ENCODE measurements at places on chromosomes 6 and 20.

GRCh38 chr6:154542747-154543146 is 32.3 kb upstream of the CNKSR3 start:
- DNase-seq = no peak

DNA sequence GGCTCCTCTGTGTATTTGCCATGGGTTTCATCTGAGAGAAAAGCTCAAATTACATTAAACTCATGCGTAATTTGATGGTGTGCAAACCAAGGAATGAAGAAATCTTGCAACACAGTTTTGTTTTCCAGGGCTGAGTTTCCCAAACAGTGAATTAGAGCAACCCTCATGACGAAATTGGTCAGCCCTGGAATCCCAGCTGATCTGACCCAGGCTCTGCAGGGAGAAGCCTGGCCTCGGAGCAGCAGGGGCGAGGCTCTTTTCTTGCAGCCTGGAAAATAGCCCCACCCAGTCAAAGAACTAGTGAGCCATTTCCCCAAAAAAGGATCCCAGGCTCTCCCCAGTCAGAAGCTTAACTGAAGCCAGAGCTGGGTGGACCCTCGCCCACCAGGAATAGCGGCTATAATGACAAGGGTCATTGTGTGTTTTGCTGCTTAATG is 107.3 kb upstream of the SNX9 start:
- peak; percentile 96 for DNase-seq

- DNase-seq = no peak
Observed at GRCh38 chr6:79686707-79687309, 55.7 kb downstream of the SH3BGRL2 start.

GRCh38 chr6:137846772-137847313 is 20.2 kb upstream of the TNFAIP3 start:
- DNase-seq = no peak

DNA sequence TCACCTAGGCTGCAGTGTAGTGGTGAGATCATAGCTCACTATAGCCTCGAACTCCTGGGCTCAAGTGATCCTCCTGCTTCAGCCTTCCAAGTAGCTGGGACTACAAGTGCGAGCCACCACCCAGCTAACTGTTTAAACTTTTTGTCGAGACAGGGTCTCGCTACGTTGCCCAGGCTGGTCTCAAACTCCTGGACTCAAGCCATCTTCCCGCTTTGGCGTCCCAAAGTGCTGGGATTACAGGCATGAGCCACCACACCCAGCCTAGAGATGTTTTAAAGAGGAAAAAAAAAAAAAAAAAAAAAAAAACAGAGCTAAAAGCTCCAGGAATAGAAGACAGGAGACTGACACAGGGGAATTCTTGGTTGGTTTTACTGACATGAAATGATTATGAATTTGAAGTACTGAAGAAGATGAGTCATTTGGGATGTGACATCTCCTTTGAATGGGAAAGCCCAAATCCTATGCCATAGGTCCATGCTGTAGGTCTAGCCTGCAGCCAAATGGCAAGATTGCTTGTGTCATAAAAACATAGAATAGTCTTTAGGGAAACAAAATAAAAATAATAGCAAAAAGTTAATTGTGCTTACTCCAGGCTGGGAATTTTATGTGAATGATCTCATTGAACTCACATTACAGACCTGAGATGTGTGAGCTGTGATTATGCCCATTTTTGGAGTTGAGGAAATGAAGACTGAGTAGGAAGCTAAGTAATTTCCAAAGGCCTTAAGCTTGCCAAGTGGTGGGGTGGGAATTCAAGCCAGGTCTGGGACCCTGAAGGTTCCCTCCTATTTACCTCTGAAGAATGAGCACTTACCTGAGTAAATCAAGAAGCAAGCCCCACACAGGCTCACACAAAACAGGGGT is 24.3 kb upstream of the NHSL1 start:
- no peak for DNase-seq

- DNase-seq = no peak
Observed at GRCh38 chr20:48892891-48893290, 28.6 kb upstream of the ARFGEF2 start.

DNA sequence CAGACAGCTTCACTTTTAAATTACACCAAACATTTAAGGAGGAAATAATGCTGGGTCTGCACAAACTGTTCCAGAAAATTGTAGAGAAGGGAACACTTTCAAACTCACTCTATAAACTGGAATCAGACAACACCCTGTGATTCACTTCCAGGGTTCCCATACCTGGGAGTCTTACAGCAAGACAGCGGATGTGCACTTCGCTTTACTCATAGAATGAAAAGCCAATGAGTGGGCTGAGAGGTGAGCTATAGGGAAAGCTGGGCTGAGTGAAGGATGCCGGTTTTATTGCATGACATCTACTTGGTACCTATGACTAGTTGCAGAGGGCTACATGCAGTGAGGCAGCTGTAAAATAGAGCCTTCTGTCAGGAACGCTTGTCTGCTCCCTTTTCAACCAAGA is 152.1 kb downstream of the FNDC1 start:
- DNase-seq = no peak

DNA sequence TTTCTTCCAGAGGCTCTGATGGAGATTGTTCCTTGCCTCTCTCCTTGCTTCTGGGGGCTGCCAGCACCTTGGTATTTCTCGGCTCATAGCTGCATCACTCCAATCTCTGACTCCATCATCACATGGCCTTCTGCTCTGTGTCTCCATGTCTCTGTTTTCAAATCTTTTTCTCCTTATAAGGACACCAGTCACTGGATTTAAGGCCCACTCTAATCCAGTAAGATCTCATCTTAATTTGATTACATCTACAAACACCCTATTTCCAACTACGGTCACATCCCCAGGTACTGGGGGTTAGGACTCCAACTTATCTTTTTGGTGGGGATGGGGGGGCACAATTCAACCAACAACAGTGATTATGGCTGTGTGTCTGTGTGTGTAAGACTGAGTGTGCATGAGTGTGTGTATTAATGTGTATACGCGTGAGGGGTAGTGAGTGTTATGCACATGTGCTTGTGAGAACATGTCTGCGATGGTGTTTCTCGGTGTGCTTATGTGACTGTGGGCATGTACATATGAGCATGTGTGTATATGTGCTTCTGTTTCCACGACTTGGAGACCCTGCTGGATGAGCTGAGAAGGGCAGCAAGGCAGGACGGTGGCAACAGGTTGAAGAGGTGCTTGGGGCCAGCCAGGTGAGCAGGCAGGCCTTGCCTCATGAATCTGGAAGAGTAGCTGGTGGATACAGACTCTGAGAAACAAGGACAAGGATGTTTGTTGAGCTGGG is 130.5 kb downstream of the MRPL14 start:
- no peak for DNase-seq

DNA sequence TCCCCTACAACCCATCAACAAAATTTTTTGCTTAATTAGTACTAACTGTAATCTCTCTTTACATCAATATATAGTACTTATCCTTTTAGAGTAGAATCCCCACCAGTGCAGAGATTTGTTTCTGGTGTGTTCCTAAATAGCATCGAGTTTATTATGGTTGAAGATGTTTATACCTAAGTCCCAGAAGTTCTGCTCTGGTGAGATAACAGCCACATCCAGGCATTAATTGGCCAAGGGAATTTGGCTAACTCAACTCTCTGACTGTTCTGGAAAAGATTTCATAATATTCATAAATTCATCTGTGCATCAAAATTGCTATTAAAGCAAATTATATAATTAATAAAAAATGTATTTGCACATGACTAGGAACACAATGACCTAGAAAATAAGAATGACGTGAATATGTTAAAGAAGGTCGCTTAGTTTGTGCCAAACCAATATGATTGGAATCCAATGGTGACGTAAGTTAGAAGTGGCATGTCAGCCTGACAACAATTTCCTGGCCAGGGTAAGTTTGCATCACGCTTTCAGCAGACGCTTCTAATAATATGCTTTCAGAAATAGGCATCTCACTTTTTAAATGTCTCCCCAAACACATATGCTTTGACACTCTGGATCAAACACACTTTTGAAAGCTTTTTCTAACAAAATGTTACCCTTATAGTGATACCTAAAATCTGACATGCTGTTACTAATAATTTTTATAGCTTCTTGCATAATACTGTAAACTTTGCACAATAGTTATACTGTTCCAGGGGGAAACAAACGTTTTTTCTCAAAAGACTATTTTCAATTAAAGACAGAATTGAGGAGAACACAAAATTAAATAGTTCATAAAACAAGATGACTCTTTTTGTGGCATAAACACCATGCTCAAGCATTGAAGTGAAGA is 236.7 kb downstream of the TENT5A start:
- no peak for DNase-seq

- DNase-seq = no peak
Observed at GRCh38 chr20:10675450-10675848, 1.6 kb upstream of the JAG1 start.

DNA sequence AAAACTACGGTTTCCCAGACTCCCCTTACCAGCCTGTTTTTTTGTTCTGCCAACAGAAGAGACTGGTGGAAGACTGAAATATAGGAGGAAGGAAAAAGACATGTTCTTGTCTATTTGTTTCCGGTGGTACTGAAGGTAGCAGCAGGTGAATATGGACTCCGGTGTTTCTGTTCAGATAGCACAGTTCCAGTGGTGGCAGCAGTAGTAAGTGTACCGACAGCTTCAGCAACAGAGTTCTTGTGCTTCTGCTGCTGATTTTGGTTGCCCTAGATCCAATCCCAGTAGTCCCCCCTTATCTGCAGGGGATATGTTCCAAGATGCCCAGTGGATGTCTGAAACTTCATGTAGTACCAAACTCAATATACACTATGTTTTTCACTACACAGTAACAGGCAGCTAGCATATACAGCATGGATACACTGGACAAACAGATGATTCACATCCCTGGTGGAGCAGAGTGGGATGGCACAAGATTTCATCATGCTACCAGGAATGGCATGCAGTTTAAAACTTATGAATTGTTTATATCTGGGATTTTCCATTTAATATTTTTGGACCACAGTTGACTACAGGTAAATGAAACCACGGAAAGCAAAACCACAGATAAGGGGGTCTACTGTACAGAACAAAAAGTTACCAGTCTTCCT is 301.8 kb downstream of the BTBD9 start:
- DNase-seq = peak; percentile 78

GRCh38 chr6:111628142-111628850 is 22.6 kb upstream of the TRAF3IP2 start:
- DNase-seq = no peak

GRCh38 chr6:65706436-65706835 is 590 bp downstream of the EYS start:
- no peak for DNase-seq

- peak; percentile 72 for DNase-seq
Observed at GRCh38 chr20:16423311-16424212, 149.7 kb downstream of the KIF16B start.

GRCh38 chr20:25042531-25043498 is 15.1 kb downstream of the ACSS1 start:
- DNase-seq = no peak

DNA sequence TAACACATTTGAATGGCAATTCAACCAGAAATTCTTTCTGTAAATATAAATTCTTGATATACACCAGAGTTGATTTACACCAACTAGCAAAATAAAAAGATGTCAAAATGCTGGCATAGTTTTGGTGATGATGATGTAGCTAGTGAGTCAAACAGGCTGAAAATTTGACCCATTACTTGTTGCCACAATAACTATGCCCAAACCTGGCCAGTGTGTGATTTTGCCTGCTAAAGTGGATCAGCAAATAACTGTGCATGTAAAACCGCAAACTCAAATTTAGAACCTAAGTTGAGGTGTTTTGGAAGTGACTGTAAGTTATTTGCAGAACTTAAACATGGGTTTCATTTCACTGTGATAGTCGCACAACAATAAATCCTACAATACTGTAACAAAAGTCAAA is 125.9 kb downstream of the KIF6 start:
- DNase-seq = no peak

DNA sequence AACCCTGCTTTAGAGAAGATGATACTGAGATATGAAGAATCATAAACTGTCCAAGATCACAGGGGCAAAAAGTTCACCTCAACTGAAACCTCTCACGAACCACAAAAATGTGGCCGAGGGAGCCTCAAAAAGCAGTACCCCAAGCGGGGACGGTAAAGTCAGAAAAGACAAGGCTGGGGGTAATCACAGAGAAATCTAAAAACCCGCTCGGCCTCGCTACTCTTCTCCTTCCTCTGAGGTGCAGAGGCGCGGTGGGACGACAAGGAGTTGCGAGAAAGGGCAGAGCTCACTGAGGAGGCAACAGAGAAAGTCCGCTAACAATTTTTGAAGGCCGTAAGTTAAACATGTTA is 356 bp upstream of the IRAK1BP1 start:
- no peak for DNase-seq

GRCh38 chr6:4687656-4687988 is 88.6 kb upstream of the CDYL start:
- no peak for DNase-seq

DNA sequence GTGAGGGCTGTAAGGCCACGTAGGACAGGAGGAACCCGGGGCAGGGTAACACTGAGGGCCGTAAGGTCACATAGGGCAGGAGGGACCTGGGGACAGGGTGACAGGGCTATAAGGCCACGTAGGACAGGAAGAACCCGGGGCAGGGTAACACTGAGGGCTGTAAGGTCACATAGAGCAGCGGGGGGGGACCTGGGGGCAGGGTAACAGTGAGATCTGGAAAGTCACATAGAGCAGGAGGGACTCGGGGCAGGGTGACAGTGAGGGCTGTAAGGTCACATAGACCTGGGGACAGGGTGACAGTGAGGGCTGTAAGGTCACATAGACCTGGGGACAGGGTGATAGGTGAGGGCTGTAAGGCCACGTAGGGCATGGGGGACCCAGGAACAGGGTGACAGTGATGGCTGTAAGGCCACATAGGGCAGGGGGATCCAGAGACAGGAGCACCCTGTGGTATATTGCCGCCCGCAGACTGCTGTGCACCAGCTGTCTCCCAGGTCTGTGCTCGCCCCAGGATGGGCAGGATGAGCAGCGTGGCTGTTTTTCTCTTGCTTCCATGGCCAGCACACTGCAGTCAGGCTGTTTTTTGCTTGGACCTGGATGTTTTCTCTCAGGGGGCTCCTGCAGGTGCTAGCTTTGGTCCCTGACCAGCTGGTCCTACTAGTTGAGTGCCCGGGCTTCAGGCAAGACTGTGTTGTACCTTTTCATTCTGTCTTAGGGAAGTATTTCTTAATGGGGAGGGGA is 55.7 kb downstream of the SYTL3 start:
- DNase-seq = no peak

- DNase-seq = no peak
Observed at GRCh38 chr20:15637950-15638754, 935.1 kb downstream of the KIF16B start.

DNA sequence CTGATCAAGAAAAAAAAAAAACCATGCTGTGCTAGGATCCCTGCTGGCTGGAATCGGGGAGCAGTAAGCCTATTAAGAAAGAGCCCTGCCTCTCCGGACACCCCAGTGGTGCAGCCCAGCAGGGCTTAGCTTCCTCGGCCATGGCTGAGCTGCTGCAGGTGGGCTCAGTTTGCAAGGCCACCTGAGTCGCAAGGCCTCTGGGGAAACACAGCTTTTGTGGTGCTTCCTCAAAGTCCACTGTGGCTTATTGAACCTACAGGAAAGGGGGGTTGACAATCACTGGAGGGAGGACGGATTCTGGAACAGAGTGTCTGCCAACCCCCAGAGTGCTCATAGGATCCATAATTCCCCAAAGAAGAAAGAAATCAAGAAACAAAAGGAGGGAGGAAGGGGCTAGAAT is 240.8 kb downstream of the SMOC2 start:
- DNase-seq = no peak

GRCh38 chr20:16302818-16303217 is 270.4 kb downstream of the KIF16B start:
- DNase-seq = no peak

GRCh38 chr20:14341801-14342200 is 4.4 kb upstream of the FLRT3 start:
- DNase-seq = peak; percentile 12

GRCh38 chr6:156659822-156660198 is 117.4 kb upstream of the ARID1B start:
- DNase-seq = no peak

GRCh38 chr6:46293641-46294316 is 123.0 kb upstream of the ENPP5 start:
- no peak for DNase-seq
